ENCODE measurements at places on chromosomes 4 and X.

GRCh38 chr4:144336633-144337032 lies 196.1 kb upstream of the GYPA start:
- no peak for DNase-seq

GRCh38 chr4:38785041-38785790 lies 2.4 kb upstream of the TLR10 start:
- no peak for DNase-seq

DNA sequence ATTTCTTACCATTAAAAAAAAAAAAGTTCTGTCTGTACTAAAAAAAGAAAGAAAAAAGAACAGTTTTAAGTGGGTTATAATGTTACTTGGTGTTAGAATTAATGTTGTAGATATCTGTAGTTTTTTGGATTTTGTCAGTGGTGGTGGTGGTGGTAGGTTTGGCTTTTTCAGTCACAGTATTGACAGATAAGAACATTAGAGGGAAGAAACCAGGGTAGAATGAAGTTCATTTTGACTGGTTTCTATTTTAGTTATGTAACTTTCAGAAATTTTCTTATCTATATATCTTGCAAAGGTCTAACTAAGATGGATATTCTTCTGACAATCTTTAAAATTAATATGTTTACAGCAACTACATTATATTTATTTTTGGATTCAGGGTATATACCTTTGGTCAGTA lies 105.4 kb downstream of the FBXW7 start:
- no peak for DNase-seq

- peak; percentile 79 for DNase-seq
Measured at GRCh38 chr4:157220371-157220881, at the start of gene GRIA2. TSS of gene GRIA2 (plus strand) at chr4:157220728. CDS start at chr4:157221043, 315 bp downstream.

- DNase-seq: no peak
Measured at GRCh38 chr4:6986072-6986780, 56.9 kb upstream of the TADA2B start.

DNA sequence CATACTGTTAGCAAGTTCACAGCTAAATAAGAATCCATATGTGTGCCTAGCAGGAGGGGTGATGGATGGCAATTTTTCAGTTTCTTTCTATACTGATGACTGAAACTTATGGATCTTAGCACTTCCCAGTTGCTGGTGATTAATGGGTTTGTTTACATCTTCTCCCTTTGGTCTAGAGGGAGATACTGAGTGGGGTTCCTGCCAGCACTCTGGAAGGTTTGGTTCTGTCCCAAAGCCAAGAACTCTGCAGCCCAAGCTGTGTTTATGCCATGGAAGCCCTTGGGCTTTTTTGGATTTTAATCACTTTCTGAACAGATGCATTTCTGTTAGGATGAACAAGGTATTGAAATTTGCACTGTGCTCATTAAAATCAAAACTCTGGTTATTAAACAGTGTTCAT lies 43.5 kb downstream of the DDIT4L start:
- no peak for DNase-seq

- no peak for DNase-seq
Measured at GRCh38 chr4:24070117-24070516, 180.3 kb upstream of the PPARGC1A start.

DNA sequence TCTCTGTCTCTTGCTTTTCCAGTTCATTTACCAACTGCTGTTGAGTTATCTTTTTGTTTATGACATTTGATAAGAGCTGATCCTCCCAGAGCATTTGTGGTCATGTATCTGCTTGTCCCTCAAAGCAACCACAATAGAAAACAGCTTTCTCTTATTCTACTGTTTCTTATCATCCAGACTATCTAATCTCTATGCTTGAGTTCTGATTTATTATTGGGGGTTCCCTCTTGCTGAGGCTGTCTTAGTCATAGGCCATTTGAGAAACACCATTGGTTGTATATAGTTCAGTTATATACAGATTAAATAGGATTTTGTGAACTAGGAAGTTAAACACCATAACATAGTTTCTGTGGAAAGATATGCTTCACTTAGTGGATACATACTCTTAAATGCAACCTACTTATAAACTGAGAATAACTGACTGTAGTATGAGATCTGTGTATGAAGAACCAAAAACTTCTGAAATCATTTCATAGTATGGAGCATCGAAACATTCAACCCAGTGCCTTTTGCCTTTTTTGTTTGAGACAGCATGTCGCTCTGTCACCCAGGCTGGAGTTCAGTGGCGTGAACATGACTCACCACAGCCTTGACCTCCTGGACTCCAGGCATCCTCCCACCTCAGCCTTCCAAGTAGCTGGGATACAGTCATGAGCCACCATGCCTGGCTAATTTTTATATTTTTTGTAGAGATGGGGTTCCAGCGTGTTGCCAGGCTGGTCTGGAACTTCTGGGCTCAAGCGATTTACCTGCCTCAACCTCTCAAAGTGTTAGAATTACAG lies 75.8 kb downstream of the STIM2 start:
- no peak for DNase-seq

GRCh38 chrX:123169247-123169901 lies 14.7 kb upstream of the GRIA3 start:
- no peak for DNase-seq

GRCh38 chr4:96146686-96147085 lies 306.8 kb downstream of the PDHA2 start:
- DNase-seq: no peak

DNA sequence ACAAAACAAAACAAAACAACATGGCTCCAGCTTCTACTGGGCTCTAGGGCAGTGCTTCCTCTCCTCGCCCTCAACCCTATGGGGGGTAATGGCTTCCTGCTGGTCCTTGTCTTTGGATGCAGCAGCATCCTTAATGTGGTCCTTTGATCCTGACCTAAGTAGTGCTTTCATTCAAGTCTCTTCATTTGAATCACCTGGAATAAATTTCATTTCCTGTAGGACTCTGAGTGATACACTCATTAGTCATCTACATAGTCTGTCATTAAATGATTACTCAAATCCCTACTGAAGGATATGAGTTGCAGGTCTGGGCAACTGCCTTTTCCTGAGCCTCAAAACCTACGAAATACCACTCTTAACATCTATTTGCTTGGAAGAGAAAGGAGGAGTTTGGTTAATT lies 54.5 kb downstream of the RHOH start:
- DNase-seq: no peak

DNA sequence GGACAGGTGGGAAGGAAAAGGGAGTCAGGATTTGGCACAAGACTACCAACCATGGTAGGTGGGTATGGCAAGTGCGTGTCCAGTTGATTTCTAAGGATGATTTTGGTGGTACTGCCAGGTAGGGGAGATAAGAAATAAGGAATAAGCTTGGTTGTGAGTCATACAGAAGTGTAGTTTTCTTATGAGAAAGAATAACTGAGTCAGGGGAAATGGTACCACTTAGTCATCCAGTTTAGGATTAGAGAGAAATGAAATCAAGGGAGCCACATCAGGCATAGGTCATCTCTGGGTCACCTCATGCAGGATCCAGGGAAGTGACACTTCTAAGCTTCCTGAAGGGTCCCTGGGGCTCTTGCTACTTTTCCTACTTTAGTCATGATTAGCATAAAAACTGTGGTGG lies 107.1 kb upstream of the C1GALT1C1 start:
- DNase-seq: no peak

GRCh38 chrX:72663737-72664136 lies 50.4 kb downstream of the PHKA1 start:
- DNase-seq: no peak

DNA sequence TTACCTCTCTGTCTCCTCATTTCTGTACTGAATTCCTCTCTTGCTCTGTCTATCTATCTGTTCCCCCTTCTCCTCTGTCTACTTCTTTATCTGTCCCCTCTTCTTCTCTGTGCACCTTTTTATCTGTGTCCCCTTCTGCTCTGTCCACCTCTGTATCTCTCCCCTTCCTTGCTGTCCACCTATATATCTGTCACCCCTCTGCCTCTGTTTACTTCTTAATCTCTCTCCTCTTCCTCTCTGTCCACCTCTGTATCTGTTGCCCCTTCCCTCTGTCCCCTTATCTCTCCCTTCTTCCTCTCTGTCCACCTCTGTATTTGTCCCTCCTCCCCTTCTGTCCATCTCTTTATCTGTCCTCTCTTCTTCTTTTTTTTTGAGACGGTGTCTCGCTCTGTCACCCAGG lies 8.9 kb downstream of the CCDC22 start:
- DNase-seq: no peak

- DNase-seq: no peak
Measured at GRCh38 chr4:68123525-68123924, 6.1 kb downstream of the TMPRSS11F start.

GRCh38 chr4:170526471-170526870 lies 436.7 kb upstream of the AADAT start:
- DNase-seq: no peak

DNA sequence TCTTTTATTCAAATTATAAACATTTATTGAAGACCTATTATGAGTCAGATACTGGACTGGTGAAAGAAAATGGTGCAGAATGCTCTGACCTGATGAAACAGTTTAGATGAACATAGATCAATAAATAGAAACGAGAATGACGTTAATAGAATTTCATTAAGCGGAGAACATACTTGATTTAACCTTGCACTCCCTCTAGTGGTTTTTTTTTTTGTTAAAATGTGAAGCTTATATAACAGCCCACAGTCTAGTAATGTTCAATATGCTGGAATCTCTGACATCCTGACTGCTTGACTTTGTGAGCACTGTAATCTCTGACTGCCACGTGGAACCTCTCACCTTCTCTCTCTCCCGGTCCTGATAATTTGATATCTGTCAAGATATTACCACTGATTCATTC lies 32.3 kb downstream of the HDAC8 start:
- DNase-seq: peak; percentile 28

- peak; percentile 60 for DNase-seq
Measured at GRCh38 chr4:125368146-125368545, 53.4 kb downstream of the FAT4 start.

DNA sequence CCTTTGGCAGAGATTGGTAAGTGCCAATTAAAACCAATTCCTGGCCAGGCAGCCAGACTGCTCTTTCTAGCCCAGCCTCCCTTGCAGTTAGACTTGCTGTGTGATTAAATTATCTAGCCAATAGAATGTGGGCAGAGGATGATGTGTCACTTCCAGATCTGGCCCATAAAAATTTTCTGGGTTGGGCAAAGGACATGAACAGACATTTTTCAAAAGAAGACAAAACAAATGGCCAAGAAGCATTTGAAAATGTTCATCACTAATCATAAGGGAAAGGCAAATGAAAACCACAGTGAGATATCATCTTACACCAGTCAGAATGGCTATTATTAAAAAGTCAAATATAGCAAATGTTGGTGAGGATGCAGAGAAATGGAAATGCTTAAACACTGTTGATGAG lies 71.4 kb upstream of the STIM2 start:
- DNase-seq: no peak

GRCh38 chr4:114226968-114227760 lies 247.7 kb upstream of the ARSJ start:
- DNase-seq: no peak

- no peak for DNase-seq
Measured at GRCh38 chrX:107704181-107704580, 71.4 kb downstream of the TSC22D3 start.

GRCh38 chrX:50865311-50865710 lies 45.2 kb upstream of the BMP15 start:
- no peak for DNase-seq

GRCh38 chr4:52001616-52002015 lies 18.5 kb downstream of the LRRC66 start:
- DNase-seq: no peak

DNA sequence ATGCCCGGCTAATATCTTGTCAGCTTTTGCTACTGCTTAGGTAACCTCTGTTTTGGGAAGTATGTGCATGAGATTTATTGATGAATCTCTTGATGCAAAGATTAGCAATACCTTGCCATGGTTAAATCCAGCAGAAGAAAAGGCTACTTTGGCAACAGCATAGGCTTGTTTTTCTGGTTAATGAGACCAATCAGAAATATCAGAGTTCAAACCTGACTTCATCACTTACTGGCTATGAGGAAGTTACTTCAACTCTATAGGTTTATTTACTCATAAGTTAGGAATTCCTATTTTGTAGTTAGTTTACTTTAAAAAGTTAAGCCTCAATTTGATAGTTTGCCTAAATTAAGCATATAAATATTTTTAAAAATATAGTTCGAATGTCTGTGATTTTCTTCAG lies 93.1 kb downstream of the PDLIM5 start:
- no peak for DNase-seq

- DNase-seq: no peak
Measured at GRCh38 chr4:173432430-173432829, 33.5 kb upstream of the SCRG1 start.

GRCh38 chrX:103513476-103514108 lies 5.7 kb downstream of the RAB40A start:
- DNase-seq: no peak

- no peak for DNase-seq
Measured at GRCh38 chr4:139227729-139228404, 50.8 kb upstream of the ELF2 start.

DNA sequence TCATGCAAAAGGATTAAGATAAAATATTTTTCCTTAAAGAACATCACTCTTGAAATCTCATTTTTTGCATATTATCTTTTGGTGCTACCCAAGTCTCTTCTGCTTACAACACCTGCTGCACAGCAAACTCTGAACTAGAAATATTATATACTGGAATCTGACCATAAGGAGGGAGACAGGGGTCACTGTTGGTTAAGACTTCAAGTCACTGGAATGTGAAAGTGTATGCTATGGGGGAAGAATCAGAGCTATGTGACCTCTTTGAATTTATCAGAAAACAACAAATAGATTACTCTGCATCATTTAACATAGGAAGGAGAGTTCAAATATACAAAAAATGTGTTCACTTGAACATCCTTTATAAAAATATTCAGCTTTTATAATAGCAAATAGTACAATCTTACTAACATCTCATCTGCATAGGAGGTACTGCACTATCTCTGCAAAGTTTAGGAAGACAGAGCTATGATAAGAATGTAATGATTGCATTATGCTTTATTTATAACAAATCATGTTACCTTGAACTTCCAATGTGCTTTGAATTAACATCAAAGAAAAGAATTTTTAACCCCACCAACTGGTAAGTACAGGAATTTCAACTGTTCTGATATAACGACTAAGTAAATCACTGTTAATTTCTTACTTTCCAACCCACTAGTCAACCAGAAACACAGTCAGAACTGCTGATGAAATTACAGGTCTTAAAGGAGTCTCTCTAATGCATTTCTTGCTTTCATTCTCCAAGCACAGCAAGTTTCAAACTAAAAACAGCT lies 69.8 kb downstream of the ZNF827 start:
- no peak for DNase-seq

GRCh38 chrX:42797651-42798269 lies 19.8 kb upstream of the PPP1R2C start:
- no peak for DNase-seq
